Stimulated activated CD8-positive, alpha-beta memory T cell treated with anti-CD3 and anti-CD28 coated beads, Interleukin-7, amount 100 ng/mL, for 24 hours (primary cell): ENCODE measurements at places on chromosomes 7 and 10.

- DNase-seq, result no peak
Observed at GRCh38 chr10:60425392-60426110, 35.9 kb upstream of the ANK3 start.

- DNase-seq, result no peak
Observed at GRCh38 chr10:12792889-12793556, 208.5 kb downstream of the CCDC3 start.

DNA sequence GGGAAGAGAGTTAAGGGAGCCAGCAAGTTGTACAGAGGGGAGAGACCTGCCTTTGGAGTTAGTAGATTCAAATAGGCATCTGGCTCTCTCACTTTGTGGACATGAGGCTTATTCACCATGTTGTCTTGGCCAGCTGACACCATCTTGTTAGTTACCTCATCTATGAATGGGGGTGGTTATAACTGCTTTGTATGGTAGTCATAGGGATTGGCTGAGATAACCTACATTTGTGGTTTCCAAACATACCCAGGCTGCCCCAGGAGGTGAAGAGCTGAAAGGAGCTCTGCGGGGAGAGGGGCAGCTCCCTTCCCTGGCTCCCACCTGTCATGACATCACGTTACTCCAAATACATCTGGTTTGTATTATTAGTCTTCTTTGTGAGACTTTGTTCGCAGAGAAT lies 393.3 kb upstream of the AUTS2 start:
- DNase-seq, result no peak

GRCh38 chr7:98509836-98510235 lies 107.2 kb upstream of the NPTX2 start:
- DNase-seq, result no peak

DNA sequence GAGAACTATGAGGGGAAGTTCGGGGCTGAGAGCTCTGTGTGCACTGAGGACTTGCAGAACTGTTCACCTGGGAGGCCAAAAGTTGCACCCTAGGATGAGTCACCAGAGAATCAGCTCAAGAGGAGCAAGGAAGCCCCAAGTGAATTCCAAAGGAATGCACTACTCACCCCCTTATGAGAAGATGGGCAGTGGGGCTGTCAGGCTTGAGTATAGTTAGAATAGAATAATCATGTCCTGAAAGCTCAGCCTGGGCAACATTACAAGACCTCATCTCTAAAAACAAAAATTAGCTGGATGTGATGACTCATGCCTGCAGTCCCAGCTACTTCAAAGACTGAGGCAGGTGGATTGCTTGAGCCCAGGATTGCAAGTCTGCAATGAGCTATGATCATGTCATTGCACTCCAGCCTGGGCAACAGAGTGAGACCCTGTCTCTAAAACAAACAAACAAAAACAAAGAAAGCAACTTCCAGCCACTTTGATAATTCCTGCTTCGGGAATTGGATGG lies 30.0 kb downstream of the MAP3K8 start:
- DNase-seq, result no peak

DNA sequence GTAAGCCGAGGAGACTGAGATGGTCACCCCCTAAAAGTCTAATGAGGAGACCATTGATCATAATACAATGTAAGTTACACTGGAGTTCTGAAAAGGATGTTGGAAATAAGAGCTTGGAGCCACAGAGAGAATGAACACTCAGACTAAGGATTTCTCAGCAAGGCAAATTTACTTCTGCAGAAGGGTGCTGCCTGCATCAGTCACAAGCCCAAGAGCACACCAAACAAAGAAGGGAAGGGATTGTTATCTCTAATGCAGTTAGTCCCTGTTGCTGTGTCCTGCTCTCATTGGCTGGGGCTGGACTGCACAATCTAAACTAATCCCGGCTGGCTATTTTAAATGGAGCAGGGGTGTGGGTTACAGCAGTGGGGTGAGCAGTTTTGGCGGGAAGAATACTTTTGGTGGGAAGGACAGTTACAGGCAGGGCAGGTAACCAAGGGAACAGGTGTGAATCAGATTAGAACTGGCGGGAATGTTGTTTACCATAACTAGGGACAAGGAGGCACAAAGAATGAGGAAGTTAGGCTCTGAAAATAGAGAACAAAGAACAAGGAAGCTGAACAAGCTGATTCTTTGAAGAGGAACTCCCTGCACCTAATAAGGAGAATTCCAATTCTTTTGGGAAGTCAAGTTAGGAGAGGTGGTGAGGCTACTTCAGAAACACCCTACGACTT lies 30.3 kb upstream of the TRIM24 start:
- DNase-seq, result no peak
